NCI-H1092 treated with DMSO at 0.1 percent for 48 hours (cell line): ENCODE measurements at places on chromosomes 3 and 15.

- DNase-seq, result no peak
These were observed 192.3 kb downstream of the THRB start for GRCh38 chr3:24302396-24302795.

DNA sequence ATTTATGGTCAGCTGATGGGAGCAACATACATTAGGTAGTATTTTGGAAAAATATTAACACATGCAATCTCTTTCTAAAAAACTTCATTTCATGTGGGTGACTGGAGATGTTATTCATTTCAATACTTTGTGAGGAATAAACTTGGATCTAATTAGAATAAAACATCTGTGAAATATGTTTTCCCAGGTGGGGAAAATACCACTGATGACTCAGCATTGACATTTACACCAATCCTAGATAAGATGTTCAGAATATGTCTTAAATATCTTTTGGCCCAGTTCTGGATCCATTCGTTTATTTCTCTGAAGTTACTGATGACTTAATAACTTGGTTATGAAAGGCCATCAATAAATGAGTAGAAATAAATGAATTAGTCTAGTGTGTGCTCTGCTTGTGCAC lies 247.6 kb downstream of the CHST2 start:
- DNase-seq, result no peak

GRCh38 chr3:172158741-172159140 lies 119.4 kb downstream of the FNDC3B start:
- DNase-seq, result no peak

DNA sequence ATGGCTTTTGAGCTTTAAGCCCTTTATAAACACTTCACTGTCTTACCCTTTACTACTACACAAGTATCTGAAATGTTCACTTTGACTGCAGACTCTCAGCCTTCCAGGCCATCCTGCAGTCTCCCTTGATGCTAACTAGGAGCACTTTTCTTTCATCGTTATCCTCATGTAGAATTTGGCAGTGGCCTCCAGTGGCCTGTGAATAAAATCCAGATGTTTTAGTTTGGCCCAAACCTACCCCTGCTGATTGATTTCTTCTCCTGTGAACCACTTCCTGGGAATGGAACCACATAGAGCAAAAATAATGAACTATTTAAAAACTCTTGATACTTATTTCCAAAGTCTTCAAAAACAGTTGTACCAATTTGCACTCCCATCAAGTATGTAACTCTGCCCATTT lies 271.9 kb downstream of the FEZF2 start:
- DNase-seq, result no peak

GRCh38 chr3:119257654-119258410 lies 17.2 kb upstream of the B4GALT4 start:
- no peak for DNase-seq

GRCh38 chr3:161265916-161266571 lies 44.9 kb downstream of the NMD3 start:
- DNase-seq, result no peak

DNA sequence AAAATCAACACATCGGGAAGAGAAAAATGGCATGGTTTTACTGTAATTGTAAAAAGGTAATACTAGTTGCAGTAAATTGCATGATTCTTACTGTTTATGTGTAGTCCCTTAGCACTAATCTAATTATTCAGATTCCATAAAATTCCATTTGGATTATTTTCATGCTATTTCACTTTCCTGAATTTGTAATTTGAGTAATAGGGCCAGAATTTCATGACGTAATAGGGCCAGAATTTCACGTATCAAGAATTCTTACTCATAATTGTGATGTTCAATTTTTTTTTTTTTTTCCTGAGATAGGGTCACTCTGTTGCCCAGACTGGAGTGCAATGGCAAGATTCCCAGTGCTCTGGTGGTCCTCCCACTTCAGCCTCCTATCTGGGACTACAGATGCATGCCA lies 2.9 kb upstream of the U2SURP start:
- DNase-seq, result no peak

DNA sequence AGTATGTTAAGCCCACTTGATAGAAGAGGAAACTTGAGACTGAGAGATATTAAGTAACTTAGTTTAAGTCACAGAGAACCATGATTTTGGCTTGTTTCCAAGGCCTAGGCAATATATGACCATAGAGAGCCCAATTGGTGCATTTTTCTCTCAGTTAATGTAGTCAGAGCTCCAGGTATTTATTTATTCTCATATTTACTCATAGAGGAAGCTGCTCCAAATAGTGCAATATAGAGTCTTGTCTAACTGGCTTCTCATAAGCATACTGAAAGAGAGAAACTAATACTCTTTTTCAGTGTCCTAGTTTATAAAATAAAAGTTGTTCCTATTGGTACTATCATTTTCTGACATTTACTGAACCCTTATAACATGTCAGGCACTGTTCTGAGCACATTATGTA lies 15.2 kb downstream of the TRNT1 start:
- no peak for DNase-seq
